ENCODE measurements at places on chromosomes 6 and 20.
A peak's percentile ranks its signal among the peaks of the same experiment; 100 is the strongest.

- no peak for DNase-seq
Measured at GRCh38 chr20:7459083-7459482, 481.2 kb downstream of the HAO1 start.

DNA sequence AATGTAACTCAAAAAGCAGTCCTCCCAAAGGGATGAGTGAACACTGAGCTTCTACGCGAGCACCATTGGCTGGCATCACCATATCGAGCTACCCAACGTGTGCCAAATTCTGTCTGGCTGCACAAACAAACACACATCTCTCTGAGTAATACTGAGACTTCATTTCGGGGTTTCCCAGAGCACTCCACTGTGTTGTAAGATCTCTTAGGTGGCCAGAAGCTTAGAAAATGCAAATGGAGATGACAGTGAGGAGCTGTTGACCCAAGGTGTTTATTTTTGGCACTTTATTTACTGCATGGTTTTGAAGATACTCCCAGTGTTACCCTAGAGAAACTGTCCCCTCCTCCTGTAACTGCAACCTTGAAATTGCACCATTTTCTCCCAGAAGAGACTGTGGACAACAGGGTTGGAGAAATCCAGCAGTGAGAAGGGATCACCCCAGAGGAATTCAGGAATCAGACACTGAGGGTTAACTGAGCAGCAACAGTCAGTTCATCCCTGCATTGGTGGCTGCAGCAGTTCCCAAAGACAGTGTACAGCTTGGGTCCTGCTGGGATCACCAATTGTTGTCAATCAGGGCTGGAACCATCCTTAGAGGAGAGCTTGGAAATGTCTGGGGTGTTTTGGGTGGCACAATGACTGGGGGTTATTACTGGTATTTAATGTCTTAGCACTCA, 1.0 kb upstream of the RIPOR2 start:
- no peak for DNase-seq

GRCh38 chr20:59816146-59816738, 117.2 kb downstream of the SYCP2 start:
- no peak for DNase-seq

DNA sequence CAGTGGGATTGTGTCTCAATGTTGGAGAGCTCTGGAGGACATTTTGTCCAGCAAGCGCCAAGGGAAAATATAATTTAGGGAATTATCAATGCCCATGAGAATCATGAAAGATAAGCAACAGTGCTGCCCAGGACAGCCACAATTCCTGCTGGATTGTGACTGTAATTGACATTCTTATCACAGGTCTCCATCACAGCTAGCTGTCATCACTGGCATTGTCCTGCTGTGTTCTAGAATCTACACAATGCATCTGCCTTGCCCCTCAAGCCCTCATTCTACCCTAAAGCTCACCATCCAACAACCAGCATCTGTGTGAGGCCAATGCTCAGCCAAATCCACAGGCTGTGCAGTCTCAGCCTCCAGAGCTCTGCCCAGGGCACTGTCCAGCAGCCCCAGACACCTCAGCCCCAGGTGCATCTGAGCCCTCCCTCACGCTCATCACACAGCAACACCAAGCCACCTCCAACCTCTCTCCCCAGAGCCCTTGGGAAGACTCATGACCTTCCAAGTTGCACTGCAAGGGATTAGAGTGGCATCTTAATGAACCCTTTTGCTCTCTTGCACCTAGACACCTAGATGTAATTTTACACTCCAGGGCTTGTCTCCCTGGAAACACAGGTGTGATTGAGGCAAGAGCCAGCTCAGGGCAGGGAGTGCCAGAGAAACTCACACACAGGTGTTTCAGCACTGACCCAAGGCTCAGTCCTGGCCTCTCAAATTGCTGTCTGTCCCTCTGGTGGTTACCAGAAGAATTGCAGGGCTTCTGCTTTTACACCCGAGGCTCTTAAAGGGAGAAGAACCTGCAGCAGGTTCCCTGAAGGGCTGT, 85.2 kb upstream of the PHACTR3 start:
- DNase-seq, result peak; percentile 10

- DNase-seq, result no peak
Measured at GRCh38 chr6:2794171-2794730, 29.1 kb downstream of the WRNIP1 start.

GRCh38 chr6:144232176-144232831, 52.8 kb upstream of the UTRN start:
- no peak for DNase-seq

- no peak for DNase-seq
Measured at GRCh38 chr6:20747991-20748390, 213.7 kb downstream of the CDKAL1 start.

GRCh38 chr6:63936399-63936798, 300.8 kb downstream of the PHF3 start:
- no peak for DNase-seq

GRCh38 chr20:40006168-40006860, 682.7 kb downstream of the MAFB start:
- DNase-seq, result no peak

GRCh38 chr20:47359530-47360296, 3.2 kb upstream of the ZMYND8 start:
- DNase-seq, result no peak

- no peak for DNase-seq
Measured at GRCh38 chr6:41712651-41713103, 22.7 kb downstream of the TFEB start.

GRCh38 chr6:11798538-11798937, 19.9 kb upstream of the ADTRP start:
- DNase-seq, result no peak

- no peak for DNase-seq
Measured at GRCh38 chr6:170456334-170456733, 96.8 kb downstream of the PSMB1 start.
